ENCODE measurements at places on chromosomes 3 and 15.
A peak's percentile ranks its signal among the peaks of the same experiment; 100 is the strongest.

GRCh38 chr3:15783361-15783969 lies 14.3 kb downstream of the ANKRD28 start:
- no peak for DNase-seq

DNA sequence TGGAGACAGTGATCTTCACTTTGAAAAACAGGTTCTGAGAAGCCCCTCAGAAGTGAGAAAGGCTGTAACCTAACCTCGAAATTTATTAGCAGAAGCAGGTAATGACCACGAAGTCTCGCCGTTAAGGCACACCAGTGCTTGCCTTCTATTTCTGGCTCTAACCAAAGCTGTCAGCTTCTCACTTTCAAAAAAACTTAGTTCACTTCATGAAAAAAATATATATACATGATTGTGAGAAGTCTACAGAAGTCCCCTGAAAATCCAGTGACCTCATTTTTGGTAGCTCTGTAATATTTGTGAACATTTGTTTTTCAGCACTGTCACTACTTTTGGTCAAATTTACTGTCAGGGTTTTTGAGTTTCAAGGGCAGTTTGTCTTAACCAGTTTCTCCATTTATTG lies 19.1 kb upstream of the AKAP13 start:
- no peak for DNase-seq

DNA sequence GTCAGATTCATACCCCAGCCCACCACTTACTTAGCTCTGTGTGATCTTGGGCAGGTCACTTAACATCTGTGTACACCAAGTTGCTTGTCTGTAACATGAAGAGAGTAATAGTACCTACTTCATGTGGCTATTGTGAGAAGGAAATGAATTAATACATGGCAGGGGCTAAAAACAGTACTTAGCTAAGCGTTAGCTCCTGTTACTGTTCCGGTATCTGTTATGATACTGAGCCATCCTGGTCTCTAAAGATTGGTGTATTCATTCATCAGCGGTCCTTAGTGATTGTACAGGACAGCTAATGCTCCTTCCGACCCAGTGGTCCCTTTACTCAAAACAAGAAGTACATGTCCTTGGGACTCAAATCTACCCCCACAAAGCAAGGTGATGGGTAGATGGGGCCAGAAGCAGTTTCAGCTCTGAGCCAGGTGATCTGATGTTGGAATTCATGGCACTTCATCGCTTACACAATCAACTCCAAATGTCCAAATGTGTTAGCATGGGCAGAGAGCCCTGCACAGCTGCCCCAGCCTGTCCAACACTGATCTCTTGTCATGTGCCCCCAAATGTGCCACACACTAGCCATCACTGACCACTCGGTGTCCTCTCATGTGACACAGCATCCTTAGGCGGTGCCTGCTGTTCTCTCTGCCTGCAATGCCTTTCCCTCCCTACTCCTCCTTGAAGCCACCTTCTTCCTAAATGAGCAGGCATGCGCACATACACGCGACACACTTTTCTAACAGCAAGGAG lies 84.1 kb downstream of the RARB start:
- no peak for DNase-seq

GRCh38 chr15:29451201-29451781 lies 181.7 kb upstream of the NSMCE3 start:
- no peak for DNase-seq

- no peak for DNase-seq
These were observed 8.1 kb downstream of the CAV3 start for GRCh38 chr3:8741581-8742261.

DNA sequence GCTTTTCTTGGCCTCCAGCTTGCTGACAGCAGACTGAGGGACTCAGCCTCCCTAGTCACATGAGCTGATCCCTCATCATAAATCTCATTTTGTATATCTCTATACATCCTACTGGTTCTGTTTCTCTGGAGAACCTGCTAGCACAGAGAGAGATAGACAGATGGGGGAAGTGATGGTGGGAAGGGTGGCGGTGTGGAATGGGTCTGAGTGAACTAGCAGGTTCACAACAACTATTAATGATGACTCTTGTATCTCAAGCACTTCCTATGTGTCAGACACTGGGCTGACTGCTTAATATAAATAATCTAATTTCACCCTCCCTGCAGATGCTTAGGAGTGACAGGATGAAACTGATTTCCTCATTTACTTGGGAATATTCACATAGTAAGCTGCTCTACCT lies 106.9 kb upstream of the TLE3 start:
- DNase-seq = no peak

DNA sequence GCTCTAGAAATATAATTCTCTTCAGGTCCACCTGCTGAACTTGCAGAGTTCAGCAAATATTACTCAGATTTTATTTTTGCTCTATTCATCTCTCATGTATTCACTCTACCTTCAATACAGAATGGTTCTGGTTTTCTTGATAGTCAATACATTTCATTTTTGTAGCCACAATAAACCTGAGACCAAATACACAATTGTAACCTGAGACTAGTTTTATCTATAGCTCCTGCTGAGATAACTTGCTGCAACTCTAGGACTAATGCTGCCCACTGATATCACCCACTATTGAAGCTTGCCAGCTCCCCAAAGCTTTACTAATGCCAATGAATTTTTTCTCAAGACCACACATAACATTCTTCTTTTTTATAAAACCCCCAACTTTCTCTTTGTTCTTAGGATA lies 229.3 kb downstream of the NSUN3 start:
- no peak for DNase-seq

DNA sequence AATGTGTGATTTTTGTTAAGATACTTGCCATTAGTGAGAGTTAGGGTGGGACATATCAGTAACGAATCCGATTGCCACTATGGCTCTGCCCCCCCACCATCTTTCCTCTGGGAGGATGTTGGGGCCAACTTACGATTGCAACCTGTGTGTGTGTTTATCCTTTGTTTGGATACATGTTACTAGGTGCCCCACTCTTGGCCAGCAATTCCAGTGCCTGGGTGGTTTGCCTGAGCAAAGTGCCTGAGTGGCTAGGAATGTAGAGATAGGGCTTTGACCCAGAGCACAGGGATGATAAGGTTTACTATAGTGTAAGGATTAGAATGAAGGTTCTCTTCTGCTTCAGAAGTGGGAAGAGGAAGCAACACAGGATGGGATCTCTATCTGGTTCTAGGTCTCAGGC lies 231.8 kb downstream of the TP63 start:
- DNase-seq = peak; percentile 68

Measured in Right ventricle myocardium superior (tissue), 1 donor.